Stimulated activated CD4-positive, alpha-beta T cell treated with anti-CD3 and anti-CD28 coated beads, Interleukin-1b, Interleukin-23, amount 100 ng/mL, for 1 hour (primary cell): ENCODE measurements at places on chromosomes 2 and 18.

GRCh38 chr2:85852937-85853498 lies 35.8 kb downstream of the ST3GAL5 start:
- DNase-seq = peak; percentile 24

DNA sequence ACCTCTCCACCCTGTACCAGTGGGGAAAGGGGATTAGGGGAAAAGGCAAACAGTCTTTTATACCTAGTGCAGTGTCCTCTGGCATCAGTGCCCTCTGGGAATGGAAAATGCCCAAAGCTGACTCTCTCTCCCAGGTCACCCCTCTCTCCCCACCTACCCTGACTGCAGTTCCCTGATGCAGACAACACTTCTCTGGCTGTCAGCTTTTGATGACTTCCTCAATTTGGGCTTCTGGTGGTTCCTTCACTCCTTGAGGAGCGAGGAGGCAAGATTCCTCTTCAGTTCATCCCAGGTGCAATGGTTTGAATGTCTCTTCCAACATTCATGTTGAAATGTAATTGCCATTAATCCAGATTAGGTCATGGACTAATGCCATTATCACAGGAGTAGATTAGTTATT lies 19.7 kb upstream of the PPM1B start:
- DNase-seq = no peak

DNA sequence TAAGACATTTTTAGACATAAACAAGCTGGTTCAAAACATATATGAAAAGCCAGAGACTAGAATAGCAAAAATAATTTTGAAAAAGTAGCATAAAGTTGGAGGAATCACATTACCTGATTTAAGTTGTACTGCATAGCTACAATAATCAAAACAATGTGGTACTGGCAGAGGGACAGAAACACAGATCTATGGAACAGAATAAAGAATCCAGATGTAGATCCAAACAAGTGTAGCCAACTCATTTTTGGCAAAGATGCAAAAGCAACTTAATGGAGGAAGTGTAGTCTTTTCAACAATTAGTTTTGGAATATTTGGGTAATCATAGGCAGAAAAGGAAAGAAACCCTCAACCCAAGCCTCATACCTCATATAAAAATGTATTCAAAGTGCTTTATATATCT lies 278.7 kb upstream of the ZNF521 start:
- DNase-seq = no peak

- DNase-seq = no peak
Observed at GRCh38 chr2:196331143-196331542, 159.8 kb upstream of the STK17B start.

GRCh38 chr2:19359456-19359855 lies 1.0 kb upstream of the OSR1 start:
- no peak for DNase-seq

DNA sequence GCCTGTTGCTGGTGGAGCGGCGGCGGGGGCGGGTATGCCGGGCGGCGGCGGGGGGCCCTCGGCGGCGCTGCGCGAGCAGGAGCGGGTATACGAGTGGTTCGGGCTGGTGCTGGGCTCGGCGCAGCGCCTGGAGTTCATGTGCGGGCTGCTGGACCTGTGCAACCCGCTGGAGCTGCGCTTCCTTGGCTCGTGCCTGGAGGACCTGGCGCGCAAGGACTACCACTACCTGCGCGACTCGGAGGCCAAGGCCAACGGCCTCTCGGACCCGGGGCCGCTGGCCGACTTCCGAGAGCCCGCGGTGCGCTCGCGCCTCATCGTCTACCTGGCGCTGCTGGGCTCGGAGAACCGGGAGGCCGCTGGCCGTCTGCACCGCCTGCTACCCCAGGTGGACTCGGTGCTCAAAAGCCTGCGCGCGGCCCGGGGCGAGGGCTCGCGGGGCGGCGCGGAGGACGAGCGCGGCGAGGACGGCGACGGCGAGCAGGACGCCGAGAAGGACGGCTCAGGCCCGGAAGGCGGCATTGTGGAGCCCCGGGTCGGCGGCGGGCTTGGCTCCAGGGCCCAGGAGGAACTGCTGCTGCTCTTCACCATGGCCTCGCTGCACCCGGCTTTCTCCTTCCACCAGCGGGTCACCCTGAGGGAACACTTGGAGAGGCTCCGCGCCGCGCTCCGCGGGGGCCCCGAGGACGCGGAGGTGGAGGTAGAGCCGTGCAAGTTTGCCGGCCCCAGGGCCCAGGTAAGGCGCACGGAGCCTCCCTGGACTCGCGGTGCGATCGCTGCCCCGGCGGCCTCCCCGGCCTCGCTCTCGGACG lies 1.0 kb downstream of the ZCCHC2 start:
- no peak for DNase-seq

- no peak for DNase-seq
Observed at GRCh38 chr2:227595797-227596196, 2.9 kb upstream of the SCYGR2 start.

- DNase-seq = no peak
Observed at GRCh38 chr18:31255953-31256352, 62.0 kb upstream of the DSG1 start.

DNA sequence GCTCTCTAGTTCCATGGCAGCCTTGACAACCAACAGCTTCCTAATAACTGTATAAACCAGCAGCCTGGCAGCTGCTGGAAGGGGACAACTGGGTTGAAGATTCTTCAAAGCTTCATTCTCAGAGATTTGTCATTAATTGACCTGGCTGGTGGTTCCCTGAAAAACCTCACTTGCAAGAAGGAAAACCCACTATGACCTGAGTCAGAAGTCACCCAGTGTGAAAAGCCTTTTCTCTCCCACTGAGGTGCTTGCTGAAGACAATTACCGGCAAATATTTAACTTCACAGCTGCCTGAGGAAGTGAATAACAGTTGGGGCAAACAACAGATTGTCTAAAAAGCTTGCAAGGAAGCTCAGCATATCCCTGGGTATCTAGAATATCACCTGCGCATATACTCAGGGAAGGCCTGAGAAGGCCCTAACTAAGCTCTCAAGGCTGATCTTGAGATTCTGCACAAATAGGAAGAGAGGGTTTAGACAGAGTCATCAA lies 49.9 kb downstream of the CRACDL start:
- DNase-seq = no peak

DNA sequence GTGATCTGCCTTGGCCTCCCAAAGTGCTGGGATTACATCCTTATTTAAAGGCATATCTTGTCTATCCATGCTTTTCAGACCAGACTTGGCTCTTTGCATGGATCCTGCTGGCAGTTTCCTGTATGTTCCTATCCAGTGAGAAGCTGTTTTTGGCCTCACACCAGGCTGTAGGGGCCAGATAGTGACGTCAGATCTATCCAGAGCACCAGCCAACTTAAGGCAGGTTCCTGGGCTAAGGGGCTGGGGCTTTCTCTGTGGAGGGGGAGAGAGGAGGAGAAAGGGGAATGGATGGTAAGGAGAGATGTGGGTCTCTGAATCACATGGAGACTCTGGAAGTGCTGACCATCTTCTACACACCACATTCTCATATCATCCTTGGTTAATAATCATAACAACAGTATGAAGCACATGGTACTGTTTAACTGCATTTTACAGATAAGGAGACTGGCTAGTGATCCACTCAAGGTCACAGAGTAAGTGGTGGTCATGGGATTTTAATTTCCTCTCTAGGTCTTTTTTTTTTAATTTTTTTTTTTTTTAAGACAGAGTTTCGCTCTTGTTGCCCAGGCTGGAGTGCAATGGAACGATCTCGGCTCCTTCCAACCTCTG lies 2.0 kb upstream of the FAM117B start:
- DNase-seq = no peak

DNA sequence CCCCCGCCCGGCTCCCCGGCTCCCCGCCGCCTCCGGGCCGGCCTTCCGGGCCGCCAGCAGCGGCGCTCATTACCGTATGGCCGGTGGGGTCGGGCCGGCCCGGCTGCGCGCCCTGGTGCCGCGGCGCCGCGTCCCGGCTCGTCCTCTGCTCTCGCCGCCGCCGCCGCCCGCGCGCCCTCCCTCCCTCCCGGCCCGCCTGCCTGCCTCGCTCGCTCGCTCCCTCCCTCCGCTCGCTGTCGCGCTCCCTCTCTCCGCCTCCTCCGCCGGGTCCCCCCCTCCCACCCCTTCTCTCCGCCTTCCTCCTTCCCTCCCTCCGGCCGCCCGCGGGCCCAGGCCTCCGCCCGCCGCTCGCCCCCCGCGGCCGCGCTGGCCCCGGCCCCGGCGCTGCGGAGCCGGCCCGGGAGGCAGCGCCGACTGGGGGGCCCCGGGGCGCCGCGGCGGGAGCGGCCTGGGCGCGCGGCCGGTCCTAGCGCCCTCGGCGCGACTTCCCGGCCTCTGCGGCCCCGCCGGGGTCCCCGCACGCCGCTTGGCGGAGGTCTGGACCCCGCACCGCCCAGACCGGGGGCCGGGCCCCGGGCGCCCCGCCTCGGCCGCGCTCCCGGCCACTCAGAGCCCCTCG lies at the start of gene DNMT3A:
TSS of gene DNMT3A (minus strand) at position 173 of the 619 bp plus-strand sequence. CDS start 27,941 bp downstream, outside the sequence.
- peak; percentile 28 for DNase-seq

GRCh38 chr2:134461511-134461910 lies 207.6 kb downstream of the MGAT5 start:
- DNase-seq = no peak

DNA sequence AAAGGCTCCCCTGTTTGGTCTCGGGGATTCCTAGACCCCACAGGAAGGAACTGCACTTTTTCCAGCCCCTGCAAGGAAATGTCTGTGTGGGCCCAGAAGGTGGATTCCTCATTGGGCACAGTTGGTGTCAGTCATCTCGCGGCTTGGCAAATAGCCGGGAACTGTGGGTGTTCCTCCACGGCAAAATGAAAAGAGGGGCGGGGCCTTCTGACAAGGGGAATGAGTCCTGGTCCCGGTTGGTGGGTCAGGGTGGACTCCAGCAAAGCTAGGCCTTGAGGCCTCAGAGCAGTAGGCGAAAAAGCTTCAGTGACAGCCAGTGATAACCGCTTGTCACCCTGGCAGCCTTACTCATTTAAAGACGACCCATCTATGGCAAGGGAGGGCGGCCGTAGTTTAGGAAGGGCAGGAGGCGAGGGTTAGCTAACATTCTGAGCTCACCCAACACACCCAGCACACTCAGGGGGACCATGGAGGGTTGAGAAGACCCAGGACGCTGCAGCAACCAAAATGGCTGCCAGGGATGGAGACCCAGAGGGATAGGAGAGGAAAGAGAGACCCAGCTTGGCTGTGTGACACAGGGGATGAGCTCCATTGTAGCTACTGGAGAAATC lies 16.5 kb downstream of the SLC4A3 start:
- no peak for DNase-seq

DNA sequence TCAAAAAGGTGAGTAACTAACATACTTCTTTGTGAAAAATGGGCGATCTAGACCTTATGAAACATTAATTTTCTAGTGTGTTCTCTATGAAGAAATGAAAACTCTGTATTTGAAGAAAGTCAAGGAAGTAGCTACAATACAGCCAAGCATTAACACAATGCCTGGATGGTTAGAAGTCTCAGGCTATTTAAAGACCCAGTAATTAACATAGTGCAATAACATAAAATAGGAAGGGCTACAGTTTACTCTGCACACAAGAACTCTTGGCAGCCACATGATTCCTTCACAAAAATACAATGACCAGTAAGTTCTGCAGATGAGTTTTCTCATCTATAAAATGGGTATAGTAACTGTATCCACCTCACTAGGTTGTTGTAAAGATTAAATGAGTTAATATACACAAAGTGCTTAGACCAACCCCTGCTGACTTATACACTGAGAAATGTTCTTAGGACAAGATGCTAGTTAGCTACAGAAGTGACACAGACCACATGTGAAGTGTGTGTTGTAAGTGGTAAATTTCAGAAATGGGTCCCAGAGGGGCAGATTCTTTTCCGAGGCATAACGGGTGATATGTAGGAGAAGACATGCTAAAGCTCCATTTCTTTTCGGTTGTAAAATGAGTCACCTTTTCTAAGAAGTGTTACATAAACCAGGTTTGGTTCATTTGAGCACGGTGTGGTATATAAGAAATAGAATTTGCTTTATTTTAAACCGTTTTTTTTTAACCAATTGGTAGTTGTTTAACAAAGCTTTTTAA lies 61.8 kb downstream of the CXCR4 start:
- DNase-seq = no peak

DNA sequence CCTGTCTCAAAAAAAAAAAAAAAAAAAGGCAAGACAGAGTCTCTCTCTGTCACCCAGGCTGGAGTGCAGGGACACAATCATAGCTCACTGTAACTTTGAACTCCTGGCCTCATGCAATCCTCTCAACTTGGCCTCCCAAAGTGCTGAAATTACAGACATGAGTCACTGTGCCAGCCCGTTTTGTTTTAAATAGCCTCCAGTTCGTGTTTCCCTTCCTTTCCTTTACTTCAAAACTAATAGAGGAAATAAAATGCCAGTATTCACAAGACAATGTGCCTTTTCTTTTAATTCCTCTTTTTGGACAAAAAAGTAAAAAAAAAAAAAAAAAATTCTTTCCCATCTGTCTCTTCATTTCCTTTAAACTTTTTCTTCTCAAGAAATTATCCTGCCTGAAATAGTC lies 54.5 kb upstream of the ACMSD start:
- no peak for DNase-seq

GRCh38 chr2:25692737-25693445 lies 19.5 kb upstream of the DTNB start:
- no peak for DNase-seq

GRCh38 chr2:143899987-143900386 lies 619.9 kb downstream of the ZEB2 start:
- DNase-seq = no peak

DNA sequence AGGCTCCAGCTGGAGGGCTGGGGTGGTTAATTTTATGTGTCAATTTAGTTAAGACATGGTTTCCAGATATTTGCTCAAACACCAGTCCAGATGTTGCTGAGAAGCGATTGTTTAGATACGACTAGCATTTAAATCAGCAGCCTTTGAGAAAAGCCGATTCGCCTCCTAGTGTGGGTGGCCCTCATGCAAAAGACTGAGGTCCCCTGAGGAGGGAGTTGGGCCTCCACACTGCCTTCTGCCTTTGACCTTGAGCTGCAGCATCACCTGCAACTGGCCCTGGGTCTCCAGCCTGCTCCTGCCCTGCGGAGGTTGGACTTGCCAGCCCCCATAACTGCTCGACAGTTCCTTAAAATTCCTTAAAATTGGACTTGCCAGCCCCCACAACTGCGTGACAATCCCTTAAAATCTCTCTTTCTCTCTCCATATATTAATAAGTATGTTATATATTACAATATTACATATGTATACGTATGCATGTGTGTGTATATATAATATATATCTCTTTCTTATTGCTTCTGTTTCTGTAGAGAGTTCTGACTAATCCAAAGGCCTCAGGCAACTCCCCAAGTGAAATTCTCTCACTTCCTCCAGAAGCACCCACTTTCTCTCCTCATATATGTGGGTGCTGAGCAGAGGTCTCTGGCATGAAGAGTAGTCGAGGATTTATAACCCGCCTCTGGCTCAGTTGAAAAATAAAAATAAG lies 14.4 kb downstream of the FBLN7 start:
- DNase-seq = no peak
